ENCODE measurements at places on chromosomes 6 and 20. TPM values are rescaled to one million over a fixed set of nuclear protein-coding genes. Genes with fewer than 3 reads are reported as not detected.

KIAA0408 gene
- 8.2 TPM for total RNA-seq

GRM1 gene
- not detected for total RNA-seq

JAG1 gene
- 1.1 TPM for total RNA-seq

ETV7 gene
- 0.54 TPM for total RNA-seq

BANF2 gene
- not detected for total RNA-seq

TCF21 gene
- not detected for total RNA-seq

SLC24A3 gene
- total RNA-seq, result not detected

NTSR1 gene
- not detected for total RNA-seq

GGTLC1 gene
- not detected for total RNA-seq

NNAT gene
- total RNA-seq, result 0.16 TPM

PRKN gene
- total RNA-seq, result not detected

STX11 gene
- 15.5 TPM for total RNA-seq

PDYN gene
- total RNA-seq, result not detected

LY6G5B gene
- total RNA-seq, result 33.5 TPM

PBOV1 gene
- not detected for total RNA-seq

SIRPD gene
- total RNA-seq, result not detected

MUC22 gene
- not detected for total RNA-seq

MDN1 gene
- 78.3 TPM for total RNA-seq

PLCB4 gene
- not detected for total RNA-seq

HSPA1L gene
- 2.5 TPM for total RNA-seq

EDN1 gene
- total RNA-seq, result not detected

RNF182 gene
- not detected for total RNA-seq

SAMD3 gene
- total RNA-seq, result 2.5 TPM
